ENCODE measurements at places on chromosomes 7 and 10.

DNA sequence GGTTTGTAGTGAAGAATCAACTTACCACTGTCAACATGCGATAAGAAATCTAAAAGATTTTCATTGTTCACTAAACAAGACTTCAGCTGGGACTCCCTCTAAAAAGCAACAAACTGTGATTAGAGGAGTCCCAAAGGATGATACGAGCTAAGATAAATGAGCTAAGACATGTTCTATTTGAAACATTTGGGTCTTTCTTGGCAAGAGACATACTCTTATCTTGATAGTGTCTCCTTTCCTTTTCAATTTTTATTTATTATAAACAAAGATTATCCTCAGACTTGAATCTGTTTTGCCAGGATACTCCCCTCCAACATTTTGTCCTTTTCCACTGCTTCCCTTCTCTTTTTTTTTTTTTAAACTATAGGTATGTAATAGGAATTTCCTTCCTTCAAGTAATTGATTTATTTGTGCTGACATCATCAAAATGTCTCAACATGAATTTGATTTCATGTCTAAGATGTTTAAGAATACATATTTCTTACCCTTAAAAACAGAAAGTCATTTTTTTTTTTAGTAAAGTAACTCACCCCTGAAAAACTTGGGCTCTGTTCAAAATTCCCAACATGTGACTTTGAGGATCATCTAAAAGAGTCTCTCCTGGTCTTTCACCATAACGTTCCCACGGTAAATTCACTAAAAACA is 158.4 kb upstream of the NRP1 start:
- no peak for DNase-seq

DNA sequence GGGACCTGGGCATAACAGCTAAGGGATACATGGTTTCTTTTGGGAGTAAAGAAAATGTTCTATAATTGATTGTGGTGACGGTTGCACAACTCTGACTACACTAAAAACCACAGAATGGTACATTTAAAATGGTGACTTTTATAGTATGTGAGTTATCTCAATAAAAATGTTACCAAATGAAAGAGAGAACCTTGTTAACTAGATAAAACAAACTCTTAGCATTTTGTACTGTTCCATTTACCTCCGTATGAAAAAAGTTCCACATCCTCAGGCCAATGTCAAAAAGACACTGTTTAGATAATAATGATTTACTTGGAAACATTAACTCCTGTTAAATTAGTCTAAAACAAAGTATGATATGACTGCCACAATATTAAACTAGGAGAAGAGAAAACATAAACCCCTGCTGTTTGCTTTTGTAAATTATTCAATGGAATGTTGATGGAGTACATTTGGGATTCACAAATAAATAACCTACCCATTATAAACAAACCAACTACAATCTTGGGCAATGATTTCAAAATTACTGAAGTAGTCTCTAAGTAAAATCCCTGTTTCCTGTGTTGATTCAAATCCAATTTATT is 60.7 kb downstream of the SMURF1 start:
- DNase-seq, result peak; percentile 57

DNA sequence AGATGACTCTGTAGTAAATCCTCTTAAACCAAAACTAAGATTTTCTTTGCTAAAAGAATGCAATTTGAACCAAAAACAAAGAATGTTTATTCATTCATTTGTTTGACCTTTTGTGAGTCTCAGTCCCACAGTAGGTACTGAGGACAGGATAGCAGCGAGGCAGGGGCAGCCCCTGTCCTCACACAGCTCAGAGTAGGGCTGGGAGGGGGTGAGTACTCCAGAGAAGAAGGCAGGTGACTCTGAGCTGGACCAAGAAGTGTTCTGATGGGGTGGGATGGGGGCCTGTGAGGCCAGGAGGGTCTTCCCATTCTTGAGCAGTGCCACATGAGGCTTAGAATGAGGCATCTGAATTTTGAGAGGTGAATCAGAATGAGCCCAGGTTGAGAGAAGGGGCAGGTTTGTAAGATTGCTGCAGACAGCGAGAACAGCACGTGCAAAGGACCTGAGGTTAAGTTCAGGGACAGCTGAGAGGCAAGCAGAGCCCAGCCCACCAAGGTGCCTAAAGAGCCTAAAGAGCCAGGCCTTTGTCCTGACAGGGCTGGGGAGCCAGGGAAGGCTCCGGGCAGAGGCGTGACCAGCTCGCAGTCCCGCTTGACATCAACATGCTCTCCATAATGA is 56.9 kb upstream of the CHST15 start:
- no peak for DNase-seq

DNA sequence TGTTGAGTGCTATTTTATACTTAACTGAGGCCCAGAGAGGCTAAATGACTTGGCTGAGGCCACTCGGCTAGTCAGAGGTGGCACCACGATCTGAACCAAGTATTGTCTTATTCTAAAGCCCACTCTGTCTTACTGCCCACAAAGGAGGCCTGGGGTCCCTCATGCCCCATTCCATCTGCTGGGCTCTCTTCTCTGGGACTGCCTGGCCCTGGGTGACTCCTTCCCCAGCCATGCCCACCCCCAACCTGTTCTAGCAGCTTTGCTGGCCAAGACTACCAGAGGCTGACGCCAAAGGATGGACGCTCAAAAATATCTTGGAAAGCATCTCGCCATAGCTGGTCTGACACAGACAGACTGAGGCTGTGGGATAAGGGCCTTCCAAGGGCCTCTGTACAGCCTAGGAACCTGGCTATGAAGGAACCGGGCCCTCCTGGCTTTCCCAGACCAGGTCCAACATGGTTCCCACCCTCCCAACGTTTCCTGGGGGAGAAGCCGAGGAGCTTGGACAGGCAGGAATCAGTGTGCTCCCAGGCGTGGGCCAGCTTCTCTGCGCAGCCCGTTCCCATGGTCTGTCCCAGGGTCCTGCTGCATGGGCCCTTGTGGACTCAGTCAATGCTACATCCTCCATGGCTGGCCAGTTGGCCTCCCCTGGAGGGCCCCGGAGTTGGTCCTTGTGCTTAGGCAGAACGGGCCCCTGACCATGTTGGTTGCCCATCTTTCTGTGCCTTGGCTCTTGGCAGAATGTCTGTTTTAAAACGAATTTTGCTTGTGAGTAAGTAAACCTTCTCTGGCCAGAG is 11.7 kb downstream of the HSPA12A start:
- DNase-seq, result no peak

- no peak for DNase-seq
Measured at GRCh38 chr10:95508730-95509129, 52.4 kb downstream of the SORBS1 start.

- no peak for DNase-seq
Measured at GRCh38 chr7:114372619-114373018, 42.0 kb upstream of the FOXP2 start.

DNA sequence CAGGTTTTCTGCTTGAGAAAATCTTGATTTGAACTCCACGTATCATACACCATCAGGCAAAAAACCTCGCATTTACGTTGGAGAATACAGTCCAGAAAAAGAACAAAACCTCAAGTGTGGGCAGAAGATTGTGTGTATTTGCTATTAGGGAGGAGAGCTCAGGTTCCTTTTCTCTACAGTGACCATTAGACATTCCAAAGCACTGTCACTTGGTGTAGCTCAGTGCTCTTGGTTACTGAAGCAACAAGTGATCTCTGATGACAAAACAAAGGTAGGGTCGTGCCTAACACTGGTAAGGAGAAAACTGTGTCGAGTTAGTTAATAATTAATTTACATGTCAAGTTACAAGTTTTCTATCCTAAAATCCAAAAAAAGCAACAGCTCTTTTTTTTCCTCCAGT is 72.6 kb downstream of the C1GALT1 start:
- no peak for DNase-seq

GRCh38 chr10:119206603-119207365 is 587 bp upstream of the GRK5 start:
- DNase-seq, result peak; percentile 45

- DNase-seq, result no peak
Measured at GRCh38 chr10:103666087-103666761, 172.7 kb downstream of the NEURL1 start.

GRCh38 chr7:149071182-149071635 is 19.3 kb downstream of the ZNF786 start:
- DNase-seq, result no peak

GRCh38 chr10:117540640-117541404 is 1.7 kb upstream of the EMX2 start:
- no peak for DNase-seq

DNA sequence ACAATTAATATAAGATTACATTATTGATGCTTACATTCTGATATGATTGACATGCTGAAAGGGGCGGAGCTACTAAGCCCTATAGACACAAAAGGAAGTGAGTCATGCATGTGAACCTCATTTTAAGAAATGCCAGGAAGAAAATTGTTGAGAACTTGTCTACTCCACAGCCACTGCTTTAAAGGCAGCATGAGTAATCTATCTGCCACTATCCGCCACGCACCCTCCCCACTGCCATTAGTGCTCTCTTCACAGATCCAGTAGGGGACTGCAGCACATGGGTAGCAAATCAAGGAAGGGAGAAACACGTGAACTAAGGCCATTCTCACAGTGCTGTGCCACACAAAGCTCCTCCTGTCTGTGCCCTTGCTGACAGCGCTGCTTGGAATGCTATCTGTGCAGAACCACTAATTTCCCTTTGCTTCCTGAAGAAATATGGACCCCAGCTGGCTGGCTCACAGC is 524.8 kb downstream of the GRM8 start:
- no peak for DNase-seq

- no peak for DNase-seq
Measured at GRCh38 chr7:121301446-121302213, 27.2 kb upstream of the WNT16 start.

DNA sequence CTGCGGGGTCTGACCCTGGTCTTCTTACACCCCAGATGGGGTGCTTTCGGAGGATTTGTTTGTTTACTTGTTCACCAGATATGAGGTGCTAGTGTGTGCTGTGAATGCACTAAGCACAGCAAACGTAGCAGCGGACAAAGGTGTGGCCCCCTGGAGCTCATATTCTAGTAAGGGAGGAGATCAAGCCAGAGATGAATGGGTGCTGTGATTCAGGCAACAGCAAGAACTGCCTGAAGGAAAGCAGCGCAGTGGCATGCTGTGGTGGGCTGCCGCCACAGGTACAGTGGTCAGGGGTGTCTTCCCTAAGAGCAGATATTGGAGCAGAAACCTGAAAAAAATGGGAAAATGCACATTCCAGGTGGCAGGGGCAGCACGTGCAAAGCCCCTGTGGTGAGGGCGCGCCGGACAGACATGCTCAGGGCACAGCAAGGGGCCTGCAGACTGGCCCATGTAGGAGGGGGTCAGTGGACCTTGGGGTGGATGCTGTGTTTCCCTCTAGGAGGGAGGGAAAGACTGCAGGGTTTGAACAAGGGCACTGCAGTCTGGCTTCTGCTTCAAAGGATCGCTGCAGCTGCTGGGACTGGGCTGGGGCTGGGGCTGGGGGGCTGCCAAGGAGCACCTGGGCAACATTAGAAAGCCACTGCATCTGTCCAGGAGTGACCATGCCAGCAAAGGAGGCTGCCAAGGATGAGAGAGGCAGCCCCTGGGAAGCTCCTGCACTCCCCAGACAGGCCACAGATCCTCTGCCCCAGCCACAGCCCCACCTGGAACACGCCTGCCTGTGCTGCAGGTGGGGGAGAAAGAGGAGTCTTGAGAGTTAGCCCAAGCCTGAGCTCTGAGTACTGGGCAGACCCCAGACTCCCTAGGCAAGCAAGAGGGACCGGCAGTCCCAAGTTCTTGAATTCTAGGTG is 927 bp upstream of the DEPP1 start:
- no peak for DNase-seq

DNA sequence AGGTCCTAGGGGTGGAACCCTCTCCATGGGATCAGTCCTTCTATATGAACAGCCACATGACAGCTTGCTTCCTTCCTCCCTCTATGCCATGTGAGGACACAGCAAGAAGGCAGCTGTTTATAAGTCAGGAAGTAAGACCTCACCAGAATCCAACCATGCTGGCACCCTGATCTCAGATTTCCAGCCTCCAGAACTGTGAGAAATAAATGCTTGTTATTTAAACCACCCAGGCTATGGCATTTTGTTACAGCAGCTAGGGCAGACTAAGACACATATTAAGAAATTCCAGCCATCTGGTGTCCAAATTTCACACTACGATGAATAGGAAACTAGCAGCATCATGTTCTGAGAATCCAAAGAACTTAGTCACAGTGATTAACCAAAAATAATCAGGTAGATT is 140.1 kb downstream of the ZFAND4 start:
- DNase-seq, result no peak

- DNase-seq, result no peak
Measured at GRCh38 chr10:42635098-42635497, 3.3 kb downstream of the ZNF33B start.

DNA sequence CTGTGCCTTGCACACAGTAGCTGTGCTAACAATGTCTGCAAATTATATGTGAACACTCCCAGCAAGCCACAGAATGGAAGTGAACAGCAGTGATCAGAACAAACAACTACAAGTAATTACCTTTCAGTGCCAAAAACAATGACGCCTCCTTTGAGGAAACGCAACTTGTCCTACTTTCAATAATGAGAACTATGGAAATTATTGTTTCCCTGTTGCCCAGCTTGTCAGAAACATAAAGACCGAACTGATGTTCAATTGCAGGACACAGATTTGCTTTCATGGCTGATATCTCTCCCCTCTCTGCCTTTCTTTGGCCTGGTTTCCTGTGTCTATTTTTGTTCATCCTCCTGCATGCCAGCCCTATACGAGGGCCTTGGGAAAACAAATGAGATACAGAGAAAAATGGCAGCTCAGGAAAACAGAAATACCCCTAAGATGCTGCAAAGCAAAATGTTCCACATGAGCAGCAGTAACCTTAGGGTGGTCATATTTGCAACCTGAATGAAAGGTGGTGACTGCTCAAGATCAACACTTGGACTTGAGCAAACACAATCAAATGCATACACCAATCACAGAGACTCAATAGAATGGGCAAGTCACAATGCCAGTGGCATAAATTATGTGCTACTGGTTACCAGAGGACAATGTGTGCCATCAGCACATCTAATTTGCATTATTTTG is 26.8 kb downstream of the COBL start:
- DNase-seq, result no peak

- DNase-seq, result no peak
Measured at GRCh38 chr10:11322698-11323097, 288.8 kb downstream of the USP6NL start.

DNA sequence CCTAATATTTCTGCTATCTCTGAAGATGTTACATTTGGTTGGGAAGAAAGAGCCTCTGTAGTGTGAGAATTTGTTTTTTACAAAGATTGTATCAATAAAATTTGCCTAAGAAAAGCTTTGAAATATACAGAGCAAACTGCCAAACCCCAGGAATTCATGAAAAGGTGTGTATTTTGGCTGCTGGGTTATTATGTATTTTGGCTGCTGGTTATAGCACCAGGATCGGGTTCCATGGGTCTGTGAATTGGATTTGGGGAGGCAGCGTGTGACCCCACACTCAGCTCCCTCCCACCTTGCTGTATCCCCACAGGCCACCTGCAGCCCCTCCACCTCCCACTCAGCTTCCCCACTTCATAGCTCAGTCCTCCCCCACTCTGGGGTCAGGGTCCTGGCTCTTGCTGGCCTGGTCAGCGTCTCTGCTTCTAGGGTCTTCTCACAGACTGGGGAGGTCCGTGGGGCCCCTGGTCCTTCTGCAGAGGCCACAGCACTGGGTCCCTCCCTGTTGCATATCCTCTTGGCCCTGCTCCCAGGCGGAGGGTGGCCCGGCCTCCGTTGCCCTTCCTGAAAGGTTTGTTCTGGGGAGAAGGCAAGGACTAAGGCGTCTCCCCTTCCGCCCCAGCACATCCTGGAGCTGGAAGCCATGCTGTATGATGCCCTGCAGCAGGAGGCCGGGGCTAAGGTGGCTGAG is 24.0 kb upstream of the DPYSL4 start:
- DNase-seq, result no peak

- DNase-seq, result no peak
Measured at GRCh38 chr10:31725436-31725835, 203.2 kb downstream of the ARHGAP12 start.

GRCh38 chr7:110835849-110836248 is 255.1 kb upstream of the LRRN3 start:
- no peak for DNase-seq

Data from fibroblast of gingiva (primary cell).